ENCODE measurements at places on chromosomes 2 and 18. TPM values are rescaled to one million over a fixed set of nuclear protein-coding genes. Genes with fewer than 3 reads are reported as not detected.

- DNase-seq = no peak
These were observed 171.8 kb upstream of the ATP5MC3 start for GRCh38 chr2:175353275-175353674.

DNA sequence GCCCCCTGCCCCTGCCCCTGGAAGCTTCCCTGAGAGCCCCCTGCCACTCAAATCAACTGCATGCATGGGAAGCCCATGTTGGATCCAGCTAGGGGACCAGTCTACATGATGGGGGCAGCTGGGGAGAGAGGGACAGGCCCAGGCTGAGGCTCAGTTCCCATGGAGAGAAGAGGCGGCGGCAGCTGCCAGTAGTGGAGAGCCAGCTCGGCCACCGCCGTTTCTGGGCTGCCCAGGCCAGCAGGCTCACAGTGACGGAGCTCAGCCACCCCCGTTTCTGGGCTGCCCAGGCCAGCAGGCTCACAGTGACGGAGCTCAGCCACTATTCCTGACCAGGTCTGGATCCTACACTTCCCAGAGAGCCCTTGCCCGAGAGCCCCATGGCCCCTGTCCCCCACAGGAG lies 3.6 kb downstream of the MAB21L4 start:
- no peak for DNase-seq

GRCh38 chr2:126448611-126449010 lies 207.3 kb upstream of the GYPC start:
- no peak for DNase-seq

GRCh38 chr2:235677276-235677788 lies 183.5 kb downstream of the AGAP1 start:
- no peak for DNase-seq

GRCh38 chr2:17519486-17519885 lies 1.2 kb upstream of the RAD51AP2 start:
- DNase-seq = no peak

DNMT3A gene
- total RNA-seq = 26.3 TPM

ELOA2 gene
- total RNA-seq = not detected

LIMS1 gene
- 68.9 TPM for total RNA-seq

OTOS gene
- total RNA-seq = not detected
